ENCODE measurements at places on chromosomes 2 and 18.

GRCh38 chr2:66389651-66390131 lies 45.2 kb upstream of the MEIS1 start:
- H3K4me3 ChIP-seq = no peak overlapping the region
- no peak overlapping the region for H3K27ac ChIP-seq
- no peaks in the 10 kb centered on the region for H3K36me3 ChIP-seq
- DNase-seq = no peak
- no peaks in the 10 kb centered on the region for H3K4me1 ChIP-seq

DNA sequence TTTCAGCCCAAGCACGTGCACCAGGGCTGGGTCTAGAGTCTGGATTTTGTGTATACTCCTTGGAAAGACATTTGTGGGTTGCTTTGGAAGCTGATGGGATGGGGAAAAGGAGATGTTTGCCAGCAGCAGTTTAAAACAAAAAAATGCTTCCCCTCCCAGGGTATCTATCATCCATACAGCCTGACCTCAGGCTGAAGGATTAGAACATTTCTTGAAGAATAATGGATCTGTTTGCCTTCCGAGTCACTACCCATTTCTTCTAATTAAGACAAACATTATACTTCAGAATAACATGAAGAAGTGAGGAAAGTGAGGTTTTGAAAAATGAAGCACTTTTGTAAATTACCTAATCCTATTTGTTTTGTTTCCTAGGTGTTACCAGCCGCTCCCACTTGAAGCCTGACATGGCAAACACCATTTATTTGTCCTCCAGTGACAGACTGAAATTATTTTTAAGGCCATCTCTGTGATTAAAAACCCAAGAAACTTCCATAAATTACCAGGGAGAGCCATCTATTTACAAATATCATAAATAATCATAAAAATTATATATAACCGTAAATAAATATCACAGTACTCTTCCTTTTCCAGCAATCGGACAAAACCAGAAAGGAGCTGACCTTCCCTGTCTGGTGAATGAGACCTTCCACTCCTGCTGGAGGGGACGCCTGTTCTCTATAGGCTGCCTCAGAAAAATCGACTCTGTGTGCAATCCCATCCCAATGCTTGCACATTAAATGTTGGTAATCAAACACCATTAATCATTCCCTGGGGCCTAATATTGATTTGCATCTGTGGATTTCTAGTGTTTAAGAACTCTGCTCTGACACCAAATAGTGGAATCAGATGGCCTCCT lies 106.8 kb downstream of the C1D start:
- no peak overlapping the region for H3K4me3 ChIP-seq
- no peaks in the 10 kb centered on the region for H3K27me3 ChIP-seq
- H3K36me3 ChIP-seq = no peaks in the 10 kb centered on the region
- DNase-seq = no peak
- no peak overlapping the region for H3K27ac ChIP-seq
- no peaks in the 10 kb centered on the region for H3K4me1 ChIP-seq

- no peaks in the 10 kb centered on the region for H3K27me3 ChIP-seq
- H3K4me1 ChIP-seq = peaks cover 31% of the 10 kb centered on the region
- H3K27ac ChIP-seq = no peak overlapping the region
- H3K4me3 ChIP-seq = no peak overlapping the region
- no peak for DNase-seq
- no peaks in the 10 kb centered on the region for H3K36me3 ChIP-seq
Measured at GRCh38 chr2:72150861-72151356, 3.2 kb upstream of the CYP26B1 start.

DNA sequence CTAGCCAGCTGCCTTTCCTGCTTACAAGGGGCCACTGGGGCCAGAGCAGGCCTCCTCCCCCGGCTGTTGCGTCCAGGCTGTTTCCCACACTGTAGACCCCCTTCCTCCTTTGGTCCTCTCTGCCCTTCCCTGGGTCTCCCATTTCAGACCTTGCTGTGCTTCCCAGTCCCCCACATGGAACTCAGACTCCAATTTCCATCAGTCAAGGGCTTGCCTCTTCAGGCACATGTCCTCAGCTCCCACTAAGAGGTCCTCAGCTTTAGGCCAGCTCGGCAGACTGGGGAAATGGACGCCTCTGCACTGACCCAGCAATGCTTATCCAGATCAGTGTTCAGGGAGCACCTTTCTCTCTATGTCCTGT lies 98.0 kb upstream of the BZW1 start:
- H3K27ac ChIP-seq = peak overlapping the region; percentile 76
- no peak for DNase-seq
- peaks cover 3% of the 10 kb centered on the region for H3K4me1 ChIP-seq
- peak overlapping the region; percentile 62 for H3K4me3 ChIP-seq

DNA sequence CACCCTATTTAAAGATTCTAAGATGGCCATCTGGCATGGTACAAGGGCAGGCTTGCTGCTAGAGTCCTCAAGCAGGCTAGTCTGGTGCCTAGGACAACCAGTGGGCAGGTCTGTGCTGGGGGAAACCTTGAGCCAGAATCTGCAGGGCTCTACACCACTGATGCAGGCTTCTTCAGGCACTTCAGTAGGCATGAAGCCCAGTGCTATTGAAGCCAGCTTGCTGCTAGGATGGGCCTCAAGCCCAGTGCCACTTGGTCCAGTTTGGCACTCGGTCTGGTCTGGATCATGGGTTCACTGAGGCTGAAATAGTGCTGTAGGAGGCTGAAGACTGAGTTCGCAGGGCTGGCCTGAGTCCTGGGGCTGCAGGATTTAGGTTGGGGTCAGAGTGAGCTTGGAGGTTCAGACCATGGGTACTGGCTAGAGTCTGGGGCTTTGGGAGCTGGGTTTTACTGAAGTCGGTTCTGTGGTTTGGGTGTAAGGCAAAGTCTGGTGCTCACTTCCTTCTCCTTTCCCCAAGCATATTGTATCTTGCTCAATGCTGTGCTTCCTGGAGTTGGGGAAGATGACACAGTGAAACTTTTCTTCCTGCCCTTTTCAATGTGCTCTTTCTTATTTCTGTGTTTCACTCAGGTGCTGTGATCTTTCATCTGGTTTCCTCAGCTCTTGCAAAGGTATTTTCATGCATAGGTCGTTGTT lies 41.2 kb downstream of the SP100 start:
- H3K36me3 ChIP-seq = peaks cover 27% of the 10 kb centered on the region
- no peaks in the 10 kb centered on the region for H3K27me3 ChIP-seq
- no peaks in the 10 kb centered on the region for H3K4me1 ChIP-seq

GRCh38 chr2:98907966-98908905 lies 27.8 kb downstream of the CRACDL start:
- no peaks in the 10 kb centered on the region for H3K36me3 ChIP-seq
- peak overlapping the region; percentile 48 for H3K27ac ChIP-seq
- H3K27me3 ChIP-seq = no peaks in the 10 kb centered on the region
- DNase-seq = no peak
- H3K4me1 ChIP-seq = peaks cover 20% of the 10 kb centered on the region

DNA sequence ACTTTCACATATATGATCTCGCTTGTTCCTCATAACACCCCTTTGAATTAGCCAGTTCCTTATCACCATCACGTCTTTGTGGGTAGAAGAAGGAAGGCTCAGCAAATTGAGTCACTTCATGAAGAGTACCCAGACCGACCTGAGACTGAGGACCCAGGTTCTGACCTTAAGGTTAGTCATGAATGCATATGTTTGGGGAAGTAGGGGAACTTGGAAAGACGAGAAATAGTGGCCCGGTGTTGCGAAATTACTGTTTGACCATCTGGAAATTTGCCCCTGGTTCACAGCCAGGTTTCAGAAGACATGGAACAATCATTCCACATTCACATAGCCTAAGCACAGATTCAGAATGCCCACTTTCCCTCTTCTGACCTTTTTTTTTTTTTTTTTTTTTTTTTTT lies 59.8 kb downstream of the MEIS1 start:
- DNase-seq = peak; percentile 62
- no peak overlapping the region for H3K4me3 ChIP-seq
- H3K27ac ChIP-seq = no peak overlapping the region
- H3K4me1 ChIP-seq = no peaks in the 10 kb centered on the region

DNA sequence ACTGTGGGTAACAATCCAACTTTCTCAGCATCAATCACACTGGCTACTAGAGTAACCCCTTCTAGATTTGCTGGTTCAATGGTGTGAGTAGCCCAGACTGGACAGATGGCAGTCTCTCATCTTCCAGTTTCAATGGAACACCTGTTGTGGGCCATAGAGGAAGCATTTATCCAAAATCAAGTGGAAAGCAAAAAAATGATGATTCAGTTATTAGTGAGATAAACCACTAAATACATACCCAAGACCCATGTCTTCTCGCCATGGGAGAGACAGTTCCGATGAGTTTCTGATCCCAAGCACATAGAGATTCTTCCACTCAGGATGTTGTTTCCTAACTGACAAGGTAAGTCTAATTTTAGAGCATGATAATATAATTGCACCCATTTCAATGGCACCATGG lies 194.0 kb downstream of the IRS1 start:
- peaks cover 9% of the 10 kb centered on the region for H3K4me1 ChIP-seq
- no peak overlapping the region for H3K4me3 ChIP-seq
- H3K27ac ChIP-seq = no peak overlapping the region
- DNase-seq = no peak

GRCh38 chr18:11004294-11004693 lies 145.1 kb downstream of the PIEZO2 start:
- DNase-seq = no peak
- no peak overlapping the region for H3K4me3 ChIP-seq
- H3K4me1 ChIP-seq = peaks cover 8% of the 10 kb centered on the region
- no peaks in the 10 kb centered on the region for H3K27me3 ChIP-seq

- H3K4me3 ChIP-seq = no peak overlapping the region
- H3K27me3 ChIP-seq = no peaks in the 10 kb centered on the region
- H3K4me1 ChIP-seq = no peaks in the 10 kb centered on the region
- H3K27ac ChIP-seq = no peak overlapping the region
Measured at GRCh38 chr18:13849791-13850190, 25.8 kb downstream of the MC5R start.

DNA sequence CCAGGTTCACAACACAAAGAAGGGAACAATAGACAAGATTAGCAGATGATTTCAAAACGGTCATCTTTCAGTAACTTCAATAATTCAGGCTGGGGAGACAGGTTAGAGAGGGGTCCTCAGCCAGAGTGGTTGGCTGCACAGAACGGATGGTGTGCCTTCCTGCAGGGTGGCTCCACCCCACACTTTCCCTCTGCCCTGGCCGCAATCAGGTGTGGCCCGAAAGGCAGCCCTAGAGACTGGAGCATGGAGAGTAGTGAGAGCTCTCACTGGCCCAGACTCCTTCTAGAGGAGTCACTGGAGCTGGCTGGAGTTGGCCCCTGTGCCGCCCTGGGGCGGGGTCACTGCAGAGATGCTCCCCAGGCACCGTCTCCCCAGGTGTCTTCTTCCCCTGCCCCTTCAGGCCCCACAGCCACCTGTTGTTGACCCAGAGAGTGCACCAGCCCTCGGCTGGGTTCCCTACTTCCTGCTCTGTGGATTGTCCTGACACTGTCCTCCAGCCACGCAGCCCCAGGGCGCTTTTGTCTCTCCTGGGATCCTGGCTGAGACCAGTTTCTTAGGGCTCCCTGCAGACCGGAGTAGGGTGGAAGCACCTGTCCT lies 126.8 kb downstream of the PXDN start:
- H3K27ac ChIP-seq = no peak overlapping the region
- H3K4me1 ChIP-seq = no peaks in the 10 kb centered on the region
- no peaks in the 10 kb centered on the region for H3K36me3 ChIP-seq
- no peak overlapping the region for H3K4me3 ChIP-seq

- no peak overlapping the region for H3K4me3 ChIP-seq
- H3K4me1 ChIP-seq = peaks cover 13% of the 10 kb centered on the region
- no peak overlapping the region for H3K27ac ChIP-seq
- H3K27me3 ChIP-seq = no peaks in the 10 kb centered on the region
- H3K36me3 ChIP-seq = no peaks in the 10 kb centered on the region
Measured at GRCh38 chr2:120948662-120949011, 213.0 kb downstream of the GLI2 start.

- no peak overlapping the region for H3K4me3 ChIP-seq
- DNase-seq = no peak
- H3K27ac ChIP-seq = no peak overlapping the region
- H3K36me3 ChIP-seq = no peaks in the 10 kb centered on the region
Measured at GRCh38 chr2:239601880-239602279, 201.1 kb upstream of the HDAC4 start.

- peak overlapping the region; percentile 41 for H3K4me3 ChIP-seq
- H3K4me1 ChIP-seq = peaks cover 46% of the 10 kb centered on the region
- no peaks in the 10 kb centered on the region for H3K36me3 ChIP-seq
- H3K27me3 ChIP-seq = no peaks in the 10 kb centered on the region
- peak; percentile 54 for DNase-seq
Measured at GRCh38 chr2:201883606-201884369, 77.5 kb downstream of the CDK15 start.

GRCh38 chr2:173404841-173405750 lies 50.4 kb downstream of the CDCA7 start:
- H3K27me3 ChIP-seq = no peaks in the 10 kb centered on the region
- peaks cover 6% of the 10 kb centered on the region for H3K4me1 ChIP-seq
- no peaks in the 10 kb centered on the region for H3K36me3 ChIP-seq

GRCh38 chr2:215882689-215883088 lies 130.7 kb downstream of the MREG start:
- no peak overlapping the region for H3K27ac ChIP-seq
- H3K4me1 ChIP-seq = no peaks in the 10 kb centered on the region
- no peak for DNase-seq
- no peaks in the 10 kb centered on the region for H3K36me3 ChIP-seq
- H3K27me3 ChIP-seq = no peaks in the 10 kb centered on the region
- H3K4me3 ChIP-seq = no peak overlapping the region

- H3K36me3 ChIP-seq = no peaks in the 10 kb centered on the region
- H3K27ac ChIP-seq = no peak overlapping the region
- no peaks in the 10 kb centered on the region for H3K27me3 ChIP-seq
- H3K4me3 ChIP-seq = no peak overlapping the region
- no peaks in the 10 kb centered on the region for H3K4me1 ChIP-seq
- no peak for DNase-seq
Measured at GRCh38 chr2:220114443-220114842, 487.0 kb downstream of the SLC4A3 start.

DNA sequence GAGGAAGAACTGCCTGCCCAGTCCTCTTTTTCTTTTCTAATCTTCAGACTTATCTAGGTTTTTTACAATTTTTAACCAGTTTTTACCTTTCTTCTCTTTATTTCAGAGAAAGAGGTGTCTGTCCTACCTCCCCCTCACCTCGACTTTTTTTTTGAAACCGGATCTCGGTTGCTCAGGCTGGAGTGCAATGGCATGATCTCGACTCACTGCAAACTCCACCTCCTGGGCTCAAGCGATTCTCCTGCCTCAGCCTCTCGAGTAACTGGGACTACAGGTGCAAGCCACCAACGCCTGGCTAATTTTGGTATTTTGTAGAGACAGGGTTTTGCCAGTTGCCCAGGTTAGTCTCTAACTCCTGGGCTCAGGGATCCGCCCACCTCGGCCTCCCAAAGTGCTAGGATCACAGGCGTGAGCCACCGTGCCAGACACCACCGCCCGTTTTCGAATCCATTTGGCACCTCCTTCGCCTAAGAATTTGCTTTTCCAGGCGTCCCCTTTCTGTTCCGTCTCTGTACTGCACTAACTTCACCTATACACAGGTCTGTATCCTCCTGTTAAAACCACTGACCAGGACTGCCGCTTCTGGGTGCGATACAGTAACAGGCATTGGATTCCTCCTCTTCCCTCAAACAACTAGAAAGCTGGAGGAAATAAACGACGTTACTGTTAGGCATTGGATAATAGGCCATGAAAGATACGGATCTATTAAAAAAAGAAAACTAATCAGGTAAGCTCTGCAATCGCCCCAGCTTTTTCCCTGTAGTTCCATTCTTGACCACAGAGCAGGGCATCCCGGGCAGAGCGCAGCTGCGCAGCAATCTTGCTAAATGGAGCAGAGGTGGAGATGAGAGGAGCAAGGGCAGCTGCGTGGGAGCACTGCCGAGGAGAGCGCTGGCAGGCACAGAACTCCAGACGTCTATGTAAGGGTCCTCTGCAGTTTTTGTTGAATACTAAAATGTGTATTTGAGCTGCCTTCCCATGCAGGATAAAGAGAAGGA lies 69.9 kb downstream of the ZC3H6 start:
- no peaks in the 10 kb centered on the region for H3K27me3 ChIP-seq
- no peaks in the 10 kb centered on the region for H3K36me3 ChIP-seq
- no peak for DNase-seq
- no peak overlapping the region for H3K27ac ChIP-seq
- no peak overlapping the region for H3K4me3 ChIP-seq
